ENCODE measurements at places on chromosomes 6 and 20.

DNA sequence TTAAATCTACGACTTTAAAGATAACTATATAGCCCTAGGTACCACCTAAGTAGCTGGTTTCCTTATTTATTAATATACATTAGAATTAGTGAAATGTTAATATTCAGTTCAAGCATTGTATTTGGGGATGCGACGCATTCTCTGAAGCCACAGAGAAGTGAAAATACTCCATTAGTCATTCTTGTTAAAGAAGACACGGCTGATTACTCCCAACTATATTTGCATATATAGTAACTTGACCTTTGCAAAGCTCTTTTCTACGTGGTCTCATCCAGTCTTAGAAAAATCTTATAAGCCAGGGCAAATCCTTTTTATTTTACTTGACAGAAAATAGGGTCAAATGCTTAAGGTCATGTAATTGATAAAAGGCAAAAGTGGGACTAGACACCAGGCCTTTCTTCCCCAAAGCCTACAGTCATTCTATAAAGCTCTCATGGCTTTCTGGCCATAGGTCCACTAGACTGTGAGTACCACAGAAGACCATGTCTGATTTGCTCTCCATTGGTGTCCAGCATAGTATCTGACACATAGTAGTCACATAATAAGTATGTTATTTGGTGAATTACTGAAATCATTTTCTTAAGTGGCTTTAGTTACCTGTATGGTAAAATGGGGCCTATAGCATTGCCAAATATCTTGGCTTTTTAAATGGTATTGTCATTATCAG, 11.3 kb downstream of the ZHX3 start:
- no peak for DNase-seq

- DNase-seq, result no peak
These were observed 45.6 kb upstream of the CHRNA4 start for GRCh38 chr20:63406617-63407245.

- no peak for DNase-seq
These were observed 53.9 kb upstream of the LAMP5 start for GRCh38 chr20:9460518-9460917.

GRCh38 chr20:51463998-51464397, 78.5 kb downstream of the NFATC2 start:
- no peak for DNase-seq

DNA sequence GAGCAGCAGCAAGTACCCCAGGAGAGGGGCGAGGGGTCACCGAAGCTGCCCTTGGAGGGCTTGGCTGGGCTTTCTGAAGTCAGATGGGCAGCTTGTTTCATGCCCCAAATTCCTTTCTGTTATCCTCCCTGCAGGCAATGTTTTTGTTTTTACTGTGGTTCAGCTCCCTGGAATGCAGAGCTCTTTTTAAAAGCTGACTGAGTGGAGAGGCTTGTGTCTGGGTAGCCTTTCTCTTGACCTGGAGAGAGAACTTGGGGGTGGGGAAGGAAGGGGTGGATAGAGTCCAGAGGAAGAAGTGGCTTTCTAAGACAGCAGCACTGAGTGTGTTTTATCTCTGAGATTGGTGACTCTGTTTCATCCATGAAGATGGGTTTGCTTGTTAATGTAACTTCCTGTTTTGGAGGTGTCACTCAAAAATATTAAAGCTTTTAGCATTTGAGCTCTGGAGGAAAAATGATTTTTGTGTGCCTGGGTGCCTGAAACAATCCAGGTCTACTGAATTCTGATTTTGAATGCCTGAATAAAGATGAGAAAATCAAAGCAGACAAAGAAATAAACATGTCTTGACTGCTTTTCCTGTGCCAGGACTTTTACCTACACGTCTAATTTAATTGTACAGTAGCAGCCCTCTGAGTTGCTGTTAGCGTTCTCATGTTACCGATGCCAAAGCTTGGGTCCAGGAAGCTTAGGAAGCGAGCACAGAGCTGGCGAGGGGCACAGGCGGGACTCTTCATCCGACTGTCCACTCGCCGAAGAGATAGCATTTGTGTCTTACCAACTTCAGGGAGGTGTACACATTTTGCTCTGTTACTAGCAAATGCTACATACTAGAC, 78.2 kb upstream of the EEF1E1 start:
- DNase-seq, result no peak

DNA sequence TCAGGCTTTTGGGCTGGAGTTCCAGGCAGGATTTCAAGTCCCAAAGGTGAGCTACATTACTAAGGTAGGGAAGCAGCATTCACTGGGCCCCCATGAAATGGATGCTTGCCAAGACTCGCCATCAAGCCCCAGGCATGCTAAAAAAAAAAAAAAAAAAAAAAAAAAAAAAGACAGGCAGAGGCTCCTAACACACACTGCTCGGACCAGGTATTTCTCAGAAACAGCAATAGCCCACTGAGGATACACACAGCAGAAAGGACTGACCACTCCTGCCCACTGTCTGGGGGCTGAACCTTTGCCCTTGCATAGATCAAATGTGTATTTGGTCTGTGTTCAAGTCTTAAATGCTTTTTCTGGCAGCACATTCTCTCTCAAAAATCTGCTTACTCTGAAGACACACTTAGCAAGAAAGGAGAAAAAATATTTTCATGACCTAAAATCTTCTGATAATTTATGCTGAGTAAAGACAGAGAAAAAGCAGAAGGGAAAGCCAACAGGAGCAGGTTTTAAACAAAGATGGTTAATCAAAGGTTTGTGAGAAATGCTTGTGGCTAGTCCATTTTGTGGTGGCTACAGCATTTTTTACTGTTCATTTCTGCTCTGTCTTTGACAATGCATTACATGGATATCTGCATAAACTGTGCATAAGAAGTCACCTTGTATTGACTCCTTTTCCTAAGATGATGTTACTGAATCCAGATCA, 37.9 kb upstream of the BEND6 start:
- DNase-seq, result no peak

- DNase-seq, result no peak
These were observed 51.3 kb downstream of the NCOA3 start for GRCh38 chr20:47552996-47553395.

- DNase-seq, result no peak
These were observed 34.7 kb downstream of the HM13 start for GRCh38 chr20:31548820-31549512.

DNA sequence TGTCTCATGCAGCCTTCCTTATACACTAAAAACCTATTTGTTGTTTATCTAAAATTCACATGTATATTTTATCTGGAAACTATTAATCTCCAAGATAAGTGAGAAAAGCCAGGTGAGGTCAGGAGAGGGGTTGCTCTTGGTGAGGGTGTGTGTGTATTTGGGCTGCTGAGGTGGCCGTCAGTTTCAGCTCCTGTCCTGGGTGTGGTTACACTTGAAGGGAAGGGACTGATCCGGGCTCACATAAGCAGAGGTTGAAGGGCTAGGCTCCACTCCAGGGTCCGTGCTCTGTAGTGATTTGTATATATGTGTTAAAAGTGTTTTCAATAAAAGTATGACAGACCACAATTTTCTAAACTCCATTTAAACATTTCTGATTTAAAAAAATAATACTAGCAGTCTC, 13.5 kb upstream of the SNAI1 start:
- no peak for DNase-seq

DNA sequence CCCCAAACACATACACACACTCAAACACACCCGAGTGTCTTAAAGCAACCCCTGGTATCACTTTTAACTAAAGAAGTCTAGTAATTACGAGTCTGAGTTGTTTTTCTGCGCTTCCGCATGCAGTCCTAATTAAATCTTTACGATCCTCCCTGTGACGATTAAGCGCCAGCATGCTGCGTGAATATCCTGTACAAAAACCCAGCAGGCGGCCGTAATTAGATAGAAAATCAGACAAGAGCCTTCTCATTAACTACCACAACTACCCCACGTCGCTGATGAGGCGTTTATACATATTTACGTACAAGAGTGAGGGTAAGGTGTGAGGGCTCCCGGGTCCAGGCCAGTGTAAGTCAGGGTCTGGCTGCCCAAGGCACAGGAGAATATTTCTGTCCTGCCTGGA, 8.1 kb downstream of the TFAP2B start:
- no peak for DNase-seq

- DNase-seq, result no peak
These were observed 6.4 kb upstream of the KIF6 start for GRCh38 chr6:39731565-39731964.

DNA sequence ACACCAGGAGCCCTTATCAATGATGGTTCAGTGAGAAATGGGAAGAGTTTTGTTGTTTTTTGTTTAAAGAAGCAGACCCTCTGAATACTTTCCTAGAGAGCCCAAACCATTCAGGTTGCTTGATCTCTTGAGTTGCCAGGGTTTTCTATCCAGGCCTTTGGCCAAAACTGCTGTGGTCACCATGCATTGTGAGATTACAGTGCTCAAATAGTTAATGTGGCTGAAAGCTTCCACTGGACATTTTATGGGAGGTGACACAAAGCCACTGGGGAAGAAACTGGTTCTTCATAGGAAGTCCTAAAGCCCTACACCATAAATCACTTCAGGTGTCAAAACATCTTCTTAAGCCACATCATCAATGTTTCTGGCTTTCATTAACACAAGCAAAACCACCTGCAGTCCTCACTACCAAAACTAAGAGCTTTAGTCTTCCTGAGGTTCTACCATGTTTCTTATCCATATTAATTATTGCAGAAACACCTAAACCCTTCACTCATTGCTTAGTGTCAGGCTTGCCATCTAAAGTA, 101.6 kb downstream of the IBTK start:
- no peak for DNase-seq

GRCh38 chr6:40845553-40845952, 193.5 kb downstream of the UNC5CL start:
- no peak for DNase-seq

GRCh38 chr20:23125625-23126191, 39.6 kb upstream of the CD93 start:
- no peak for DNase-seq

- DNase-seq, result no peak
These were observed 430.1 kb downstream of the MAFB start for GRCh38 chr20:40258931-40259330.

DNA sequence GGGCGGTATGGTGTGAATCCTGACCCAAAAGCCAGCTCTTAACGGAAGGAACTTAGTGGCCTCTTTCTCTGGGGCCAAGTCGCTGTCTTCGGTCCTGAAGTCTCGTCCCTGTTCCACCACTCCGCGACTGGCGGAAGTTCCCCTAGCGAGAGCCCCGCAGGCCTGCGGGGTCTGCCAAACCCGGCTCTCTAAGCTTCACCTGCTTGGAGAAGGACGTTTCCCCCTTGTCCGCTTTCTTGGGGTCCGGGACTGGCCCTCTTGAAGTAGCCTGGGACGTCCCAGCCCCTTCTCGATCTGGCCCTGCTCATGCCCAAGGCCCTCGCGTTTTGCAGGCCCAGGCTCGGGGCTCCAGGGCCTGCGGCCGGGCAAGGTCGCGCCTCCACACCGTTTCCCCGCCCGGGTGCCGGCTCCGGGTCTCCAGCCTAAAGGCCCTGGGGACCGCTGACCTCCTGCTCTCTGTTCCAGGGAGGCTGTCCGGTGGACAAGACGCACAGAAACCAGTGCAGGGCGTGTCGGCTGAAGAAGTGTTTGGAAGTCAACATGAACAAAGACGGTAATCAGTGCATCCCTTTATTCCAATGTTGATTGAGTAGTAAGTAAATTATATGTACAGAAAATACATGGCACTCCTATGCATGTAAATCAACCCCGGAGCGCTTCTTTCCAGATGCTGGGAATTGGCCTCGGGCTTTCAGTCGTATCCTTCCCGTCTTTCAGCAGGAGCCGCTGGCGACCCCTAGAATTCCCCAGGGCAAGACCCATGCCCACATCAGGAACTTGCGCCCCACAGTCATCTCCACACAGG, 8.8 kb downstream of the NR2E1 start:
- DNase-seq, result no peak

DNA sequence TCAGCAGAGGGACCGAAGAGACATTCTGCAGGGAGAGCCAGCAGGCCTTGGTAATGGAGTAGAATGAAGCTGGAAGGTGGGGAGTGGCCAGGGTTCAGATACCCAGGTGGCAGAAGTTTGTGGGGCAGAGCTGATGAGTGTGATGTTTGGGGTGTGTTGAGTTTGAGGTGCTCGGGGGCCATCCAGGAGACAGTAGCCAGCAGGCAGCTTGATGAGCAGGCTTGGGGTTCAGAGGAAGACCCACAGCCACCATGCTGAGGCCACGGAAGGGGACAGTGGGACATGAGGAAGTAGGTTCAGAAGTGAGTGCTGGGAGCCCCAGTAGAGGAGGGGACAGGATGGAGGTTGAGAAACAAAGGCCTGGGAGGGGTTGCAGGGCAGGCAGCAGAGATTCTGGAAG, 11.1 kb upstream of the FOXS1 start:
- DNase-seq, result no peak

DNA sequence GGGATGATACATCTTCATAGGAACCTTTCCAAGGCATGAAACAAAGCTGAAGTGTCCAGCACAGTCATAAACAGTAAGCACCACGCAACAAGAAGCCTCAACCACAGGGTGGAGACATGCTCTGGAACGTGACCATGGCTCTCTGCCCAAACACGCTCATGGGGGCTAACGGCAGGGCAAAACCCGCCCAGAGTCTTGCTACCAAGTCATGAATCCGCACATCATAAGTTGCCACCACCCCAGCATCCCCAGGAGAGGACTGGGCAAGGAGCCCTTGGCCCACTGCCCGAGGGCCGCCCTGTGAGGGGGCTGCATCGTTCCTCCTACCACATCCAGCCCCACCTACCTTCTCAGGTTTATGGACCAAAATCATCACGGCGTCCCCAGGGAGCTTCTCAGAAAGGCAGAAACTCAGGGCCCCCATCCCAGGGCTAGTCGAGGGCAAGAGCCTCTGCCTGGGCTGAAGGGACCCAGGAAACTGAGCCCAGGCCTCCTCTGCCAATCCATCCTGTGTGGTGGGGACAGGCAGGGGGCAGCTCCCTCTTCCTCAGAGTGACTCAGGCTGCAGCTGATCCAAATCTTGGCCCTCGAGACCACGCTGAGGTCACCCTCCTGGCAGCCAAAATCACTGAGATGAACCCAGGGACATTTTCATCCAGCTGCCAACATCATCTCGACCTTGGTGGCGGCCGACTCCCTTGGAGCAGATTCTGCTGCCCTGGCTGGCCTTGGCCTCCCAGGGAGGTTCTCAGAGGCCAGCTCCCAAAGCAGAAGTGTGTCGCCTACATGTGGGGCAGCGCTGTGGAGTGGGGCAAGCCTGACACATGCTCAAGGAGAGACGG, 42.6 kb downstream of the BMP7 start:
- no peak for DNase-seq

DNA sequence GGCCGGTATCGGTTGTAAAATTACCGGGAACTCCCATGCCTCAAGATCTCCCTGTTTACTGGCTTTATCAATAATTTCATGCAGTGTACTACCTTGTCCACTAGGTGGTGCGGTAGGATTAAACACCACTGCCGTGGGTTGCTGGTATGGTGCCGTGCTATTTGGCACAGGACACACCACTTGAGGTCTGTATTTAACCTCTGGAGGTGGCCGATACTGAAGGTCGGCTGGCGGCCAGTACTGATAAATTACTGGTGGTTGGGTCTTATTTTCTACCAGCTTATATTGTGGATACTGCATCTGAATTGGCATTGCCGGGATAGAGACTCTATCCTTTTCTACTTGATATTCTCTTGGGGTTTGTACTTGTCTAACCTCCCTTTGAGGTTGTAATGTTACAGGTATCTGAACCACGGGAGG, 14.3 kb upstream of the PTCRA start:
- DNase-seq, result peak; percentile 87

GRCh38 chr20:48141660-48142515, 356.6 kb upstream of the SULF2 start:
- DNase-seq, result no peak
